ENCODE measurements at places on chromosomes 7 and 10. TPM values are rescaled to one million over a fixed set of nuclear protein-coding genes. Genes with fewer than 3 reads are reported as not detected.

GPR37 gene
- total RNA-seq, result 39.1 TPM

NXPH1 gene
- 41.6 TPM for total RNA-seq

FAM24B gene
- total RNA-seq, result 2.9 TPM

NME8 gene
- total RNA-seq, result not detected

SLK gene
- total RNA-seq, result 93.3 TPM

IL15RA gene
- total RNA-seq, result not detected

TDRD1 gene
- total RNA-seq, result 0.41 TPM

SUN3 gene
- total RNA-seq, result not detected

CDK5 gene
- total RNA-seq, result 47.7 TPM

NUPR2 gene
- not detected for total RNA-seq

PNLIPRP2 gene
- total RNA-seq, result not detected

CHST3 gene
- 3.3 TPM for total RNA-seq

NRBF2 gene
- 20.4 TPM for total RNA-seq

HECW1 gene
- total RNA-seq, result 41.6 TPM

GJC3 gene
- total RNA-seq, result 0.41 TPM

TAS2R41 gene
- not detected for total RNA-seq
